SK-N-MC (cell line): ENCODE measurements at places on chromosomes 5 and 9.

DNA sequence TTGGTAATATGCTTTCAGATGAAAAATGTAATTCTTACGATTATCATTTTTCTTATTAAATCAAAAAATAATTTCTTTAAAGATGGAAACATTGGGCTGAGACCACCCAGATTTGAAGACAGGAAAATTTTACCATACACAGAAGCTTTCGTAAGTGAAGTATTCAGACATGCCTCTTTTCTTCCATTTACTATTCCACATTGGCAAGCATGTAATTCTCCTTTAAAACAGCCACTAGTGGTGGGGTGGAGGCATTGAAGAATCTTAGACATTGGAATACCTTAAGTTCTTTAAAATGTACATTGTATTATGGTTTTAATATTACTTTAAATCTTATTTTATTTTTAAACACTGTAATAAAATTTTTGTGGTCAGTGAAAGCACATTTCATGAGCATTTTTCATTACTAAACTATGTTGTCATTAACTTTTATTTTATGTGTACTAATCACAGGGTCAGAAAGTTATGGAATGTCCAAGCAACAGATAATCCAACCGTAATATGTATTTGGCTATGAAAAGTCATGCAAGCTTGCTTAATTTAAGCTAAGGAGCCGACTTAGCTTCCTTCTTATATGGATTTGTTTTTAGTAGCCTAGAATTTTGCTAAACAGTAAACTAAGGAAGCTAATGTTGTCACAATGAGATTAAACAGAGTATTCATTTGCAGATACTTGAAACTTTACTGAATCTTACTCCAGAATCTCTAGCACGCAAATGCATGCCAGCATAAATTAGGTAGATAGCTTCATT lies 97.4 kb upstream of the ALDH1A1 start:
- no peak for DNase-seq

- no peak for DNase-seq
Observed at GRCh38 chr9:103900466-103900865, 193.6 kb upstream of the SMC2 start.

GRCh38 chr5:41368158-41368557 lies 142.2 kb downstream of the PLCXD3 start:
- no peak for DNase-seq

DNA sequence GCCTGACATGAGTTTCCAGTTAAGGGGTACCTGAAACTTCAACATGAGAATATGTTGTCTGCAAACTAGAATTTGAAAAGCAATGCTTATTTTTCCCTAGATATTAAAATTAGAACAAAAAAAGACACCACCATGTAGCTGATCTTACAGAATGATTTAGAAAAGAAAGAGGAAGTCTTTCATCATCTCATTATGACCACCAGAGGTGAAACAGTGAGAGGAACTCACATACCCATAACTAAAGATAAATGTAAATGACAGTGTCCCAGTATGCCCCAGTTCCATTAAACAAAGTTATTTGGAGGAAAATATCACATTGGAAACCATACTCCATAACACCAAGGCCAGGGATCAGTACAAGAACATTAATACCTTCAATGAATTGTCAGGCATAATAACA lies 6.9 kb downstream of the TAF7 start:
- DNase-seq = no peak

DNA sequence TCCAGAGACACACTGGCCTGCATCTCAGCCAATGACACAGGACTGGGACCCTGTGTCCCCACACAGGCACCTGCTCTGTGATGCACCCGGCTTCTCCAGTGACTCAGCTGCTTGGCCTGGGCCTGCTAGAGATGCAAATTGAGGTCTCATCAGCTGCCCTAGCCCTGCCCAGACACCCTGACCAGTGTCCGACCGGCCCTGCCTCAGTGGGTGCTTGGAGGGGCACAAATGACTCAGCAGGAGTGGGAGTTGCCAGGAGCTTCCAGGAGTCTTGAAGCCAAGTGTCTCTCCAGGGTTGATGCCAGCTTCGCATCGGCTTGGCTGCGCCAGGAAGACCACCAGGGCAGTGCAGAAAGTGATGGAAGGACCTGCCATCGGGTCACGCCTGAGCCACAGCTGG lies 148.2 kb downstream of the ICE1 start:
- no peak for DNase-seq

DNA sequence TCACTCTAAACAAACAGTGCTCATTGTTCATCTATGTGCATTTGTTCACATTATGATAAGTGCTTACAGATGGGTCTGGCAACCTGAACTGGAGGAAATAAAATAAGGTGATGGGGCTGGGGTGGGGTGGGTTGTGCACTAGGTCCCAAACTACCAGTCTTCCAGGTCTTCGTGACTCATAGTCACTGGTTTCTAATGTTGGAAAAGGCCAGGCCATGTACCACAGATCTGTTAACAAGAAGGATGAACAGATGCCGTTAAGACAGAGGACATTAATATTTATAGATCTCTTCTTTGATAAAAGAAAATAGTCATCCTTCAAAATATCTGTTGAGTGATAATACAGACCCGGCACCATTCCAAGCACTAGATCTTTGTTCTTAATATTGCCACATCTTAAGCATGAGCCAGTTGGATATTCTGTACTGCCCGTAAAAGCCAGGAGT lies 71.4 kb upstream of the STARD4 start:
- DNase-seq = no peak

GRCh38 chr9:27527702-27528075 lies 1.9 kb downstream of the MOB3B start:
- no peak for DNase-seq

- DNase-seq = no peak
Observed at GRCh38 chr9:27586304-27586703, 13.0 kb upstream of the C9orf72 start.

- DNase-seq = no peak
Observed at GRCh38 chr9:99966716-99967115, 60.3 kb downstream of the STX17 start.

- no peak for DNase-seq
Observed at GRCh38 chr5:175800656-175801081, 70.7 kb upstream of the CPLX2 start.

GRCh38 chr9:123348317-123348992 lies 7.5 kb upstream of the CRB2 start:
- no peak for DNase-seq

GRCh38 chr5:153670101-153670500 lies 179.6 kb downstream of the GRIA1 start:
- DNase-seq = no peak

DNA sequence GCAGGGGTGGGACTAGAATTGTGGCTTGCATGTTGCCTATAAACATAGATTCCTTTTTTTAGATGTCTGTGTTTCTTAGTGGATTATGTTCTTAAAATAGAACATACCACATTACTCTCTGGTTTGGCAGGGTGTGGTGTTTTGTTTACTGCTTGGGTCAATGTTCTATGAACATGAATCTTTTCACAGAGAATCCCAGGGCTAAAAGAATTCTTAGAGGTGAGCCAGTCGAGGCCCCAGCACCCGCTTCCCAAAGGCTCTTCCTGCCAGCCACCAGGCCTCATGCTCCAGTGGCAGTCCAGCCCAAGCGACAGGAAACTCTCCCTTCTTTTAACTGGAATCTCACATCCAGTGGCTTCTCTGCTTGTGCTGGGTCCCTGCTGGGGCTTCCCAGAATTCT lies 126.6 kb downstream of the C9orf152 start:
- DNase-seq = no peak

GRCh38 chr5:114327987-114328386 lies 33.9 kb upstream of the KCNN2 start:
- DNase-seq = no peak

GRCh38 chr5:95850391-95850894 lies 27.9 kb upstream of the GLRX start:
- no peak for DNase-seq

- no peak for DNase-seq
Observed at GRCh38 chr9:101711330-101711941, 27.0 kb downstream of the GRIN3A start.

GRCh38 chr9:136054798-136055714 lies 40.0 kb downstream of the NACC2 start:
- no peak for DNase-seq

DNA sequence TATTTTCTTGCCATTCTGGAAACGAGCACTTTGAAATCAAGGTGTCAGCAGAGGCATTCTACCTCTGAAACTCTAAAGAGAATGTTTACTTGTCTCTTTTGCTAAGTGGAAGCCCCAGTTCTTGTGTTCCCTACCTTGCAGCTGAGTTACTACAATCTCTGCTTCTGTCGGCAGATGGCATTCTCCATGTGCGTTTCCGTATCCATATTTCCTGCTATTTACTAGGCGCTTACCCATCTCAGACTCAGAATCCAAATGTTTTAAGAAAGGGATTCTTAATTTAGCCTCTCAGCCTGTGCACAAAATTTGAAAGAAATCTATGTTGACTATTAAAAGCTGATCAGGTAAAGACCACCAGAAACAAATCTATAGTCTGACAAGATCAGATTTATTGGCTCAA lies 221.3 kb upstream of the FTMT start:
- no peak for DNase-seq

- DNase-seq = no peak
Observed at GRCh38 chr9:72382405-72382804, 17.4 kb upstream of the ZFAND5 start.

DNA sequence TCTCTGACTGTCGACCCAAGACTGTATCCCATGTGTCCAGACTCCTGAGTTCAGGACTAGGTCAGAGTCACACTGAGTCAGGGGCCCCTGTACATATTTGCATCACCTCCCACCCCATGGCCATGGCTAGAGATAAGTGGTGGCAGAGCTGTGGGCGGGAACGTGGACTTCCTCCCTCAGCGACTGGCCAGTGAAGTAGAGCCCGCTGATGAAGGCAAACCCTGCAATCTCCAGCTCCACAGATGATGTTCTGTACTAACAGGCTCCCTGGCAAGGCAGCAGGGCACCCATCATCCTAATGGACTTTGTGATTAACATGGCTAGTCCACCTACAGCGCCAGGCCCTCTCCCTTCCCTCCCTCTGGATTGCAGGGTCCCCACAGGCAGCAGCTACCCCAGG lies 110.5 kb upstream of the LRRTM2 start:
- DNase-seq = no peak

DNA sequence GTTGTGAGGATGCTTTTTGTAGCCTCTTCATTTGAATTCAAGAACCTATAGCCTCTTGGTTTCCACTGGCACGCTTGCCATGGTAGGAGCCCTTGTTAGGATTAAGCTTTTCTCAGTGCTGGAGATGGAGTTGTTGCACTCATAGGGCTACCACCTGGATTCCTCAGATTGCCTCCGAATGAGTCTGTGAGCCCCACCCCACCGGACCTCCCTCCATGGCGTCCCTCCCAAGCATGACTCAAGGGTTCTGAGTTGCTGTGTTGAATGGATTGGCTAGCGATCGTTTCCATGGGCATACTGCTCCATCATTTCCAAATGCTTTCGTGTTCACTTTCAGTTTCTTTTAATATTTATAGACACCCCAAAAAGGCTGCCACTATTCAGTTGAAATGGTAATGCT lies 69.9 kb downstream of the DAPK1 start:
- no peak for DNase-seq

DNA sequence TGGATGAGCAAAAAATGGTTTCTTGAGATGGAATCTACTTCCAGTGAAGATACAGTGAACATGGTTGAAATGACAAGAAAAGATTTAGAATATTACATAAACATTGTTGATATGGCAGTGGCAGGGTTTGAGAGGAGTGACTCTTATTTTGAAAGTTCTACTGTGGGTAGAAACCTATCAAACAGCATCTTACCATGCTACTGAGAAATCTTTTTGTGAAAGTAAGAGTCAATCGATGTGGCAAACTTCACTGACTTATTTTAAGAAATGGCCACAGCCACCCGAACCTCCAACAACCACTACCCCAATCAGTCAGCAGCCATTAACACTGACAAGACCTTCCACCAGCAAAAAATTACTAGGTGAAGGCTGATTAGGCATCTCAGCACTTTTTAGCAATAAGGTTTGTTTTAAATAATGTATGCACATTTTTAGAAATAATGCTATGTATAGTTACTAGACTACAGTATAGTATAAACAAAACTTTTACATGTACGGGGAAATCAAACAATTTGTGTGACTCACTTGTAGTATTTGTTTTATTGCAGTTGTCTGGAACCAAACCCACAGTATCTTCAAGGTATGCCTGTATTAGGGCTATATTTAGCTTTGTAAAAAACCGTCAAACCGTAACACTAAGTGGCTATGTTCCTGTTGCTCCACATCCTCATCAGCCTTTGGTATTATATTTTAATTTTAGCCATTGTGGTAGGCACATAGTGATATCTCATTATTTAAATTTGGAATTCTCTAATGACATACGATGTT lies 30.6 kb upstream of the ADAMTS6 start:
- DNase-seq = no peak

DNA sequence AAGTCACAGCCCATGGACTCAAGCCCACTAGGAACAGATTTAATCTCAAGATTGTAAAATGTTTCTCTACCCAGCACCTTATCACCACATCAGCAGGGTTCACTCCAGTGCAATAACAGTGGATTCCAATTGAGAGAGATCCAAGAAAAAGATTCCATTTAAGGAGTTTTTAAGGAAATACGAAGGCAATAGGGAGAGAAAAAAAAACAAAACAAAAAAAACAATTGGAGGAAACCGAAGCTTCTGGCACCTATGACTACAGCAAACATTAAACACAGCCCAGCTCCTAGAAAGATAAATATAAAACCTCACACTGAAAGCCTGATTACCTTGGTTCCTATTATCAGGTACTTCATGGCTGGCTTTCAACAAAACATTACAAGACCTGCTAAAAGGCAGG lies 192.7 kb downstream of the DAB2IP start:
- no peak for DNase-seq

GRCh38 chr5:116536316-116537083 lies 38.1 kb downstream of the SEMA6A start:
- no peak for DNase-seq

GRCh38 chr5:1138445-1139245 lies 26.8 kb upstream of the SLC12A7 start:
- DNase-seq = no peak

DNA sequence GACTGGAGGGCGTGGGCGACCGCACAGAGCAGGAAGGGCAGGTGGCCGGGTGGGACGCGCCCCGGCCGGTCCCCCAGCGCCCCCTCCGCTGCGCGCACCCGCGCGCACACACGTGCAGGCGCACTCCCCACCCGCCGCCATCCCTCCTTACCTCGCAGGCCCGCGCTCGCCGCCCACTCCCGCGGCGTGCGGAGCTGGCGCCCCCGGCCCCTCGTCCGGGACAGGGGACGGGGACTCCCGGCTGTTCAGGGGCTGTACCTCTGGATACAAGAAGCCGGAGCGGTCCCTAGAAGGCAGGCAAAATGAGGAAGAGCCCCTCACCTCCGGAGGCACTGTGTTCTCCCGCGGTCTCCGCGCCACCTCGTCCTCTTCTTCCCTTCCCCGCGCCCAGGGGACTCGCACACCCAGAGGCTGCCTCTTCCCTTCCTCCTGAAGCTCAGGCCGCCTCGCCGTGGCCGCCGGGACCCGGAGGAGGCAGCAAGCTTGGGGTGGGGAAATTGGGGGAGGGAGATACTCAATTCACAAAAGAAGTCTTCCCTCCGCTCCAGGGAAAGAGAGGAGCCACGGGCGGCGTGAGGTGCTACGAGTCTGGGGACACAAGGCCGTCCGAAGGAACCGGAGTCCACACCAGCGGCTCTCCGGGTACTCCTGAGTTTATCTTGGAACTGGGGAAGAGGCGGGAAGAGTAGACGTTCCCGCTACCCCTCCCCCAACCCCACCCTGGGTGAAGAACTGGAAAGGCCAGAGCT lies 1.4 kb upstream of the GABRB2 start:
- no peak for DNase-seq
